ENCODE measurements at places on chromosomes 5 and 9.

DNA sequence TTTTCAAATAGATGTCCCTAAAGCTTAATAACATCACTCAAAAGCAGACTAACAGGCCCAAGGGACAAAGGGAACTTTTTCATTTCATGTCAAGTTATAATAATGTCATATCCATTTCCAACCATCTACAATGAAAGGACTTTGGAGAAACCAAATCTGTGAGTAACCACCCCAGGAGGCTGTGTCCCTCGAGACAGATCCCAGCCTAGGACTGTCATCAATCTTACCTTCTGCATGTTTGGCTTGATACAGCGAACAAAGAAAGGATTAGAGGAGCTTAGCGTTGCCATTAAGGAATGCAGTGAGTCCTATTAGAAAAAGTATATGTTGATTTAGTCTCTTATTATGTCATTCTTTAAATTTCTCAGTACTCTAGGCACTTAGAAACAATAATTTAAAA lies 137.8 kb upstream of the RETREG1 start:
- DNase-seq = no peak

DNA sequence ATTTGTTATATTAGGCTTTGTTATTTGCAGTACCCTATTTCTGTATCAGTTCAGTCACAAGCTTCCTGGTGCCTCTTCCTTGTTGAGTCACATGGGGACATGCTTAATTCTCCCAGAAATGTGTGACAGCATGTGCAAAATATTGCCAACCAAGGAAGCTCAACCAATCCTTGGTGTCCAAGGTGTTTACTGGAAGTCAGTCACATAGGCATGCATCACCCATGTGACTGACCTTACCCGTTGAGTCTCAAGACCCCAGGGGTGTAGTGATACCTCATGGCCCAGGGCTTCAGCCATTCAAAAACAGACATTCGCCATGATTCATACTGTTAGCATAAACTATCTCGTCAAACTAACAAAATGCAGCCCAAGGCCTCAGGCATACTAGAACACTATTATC lies 9.3 kb upstream of the ANKDD1B start:
- no peak for DNase-seq

DNA sequence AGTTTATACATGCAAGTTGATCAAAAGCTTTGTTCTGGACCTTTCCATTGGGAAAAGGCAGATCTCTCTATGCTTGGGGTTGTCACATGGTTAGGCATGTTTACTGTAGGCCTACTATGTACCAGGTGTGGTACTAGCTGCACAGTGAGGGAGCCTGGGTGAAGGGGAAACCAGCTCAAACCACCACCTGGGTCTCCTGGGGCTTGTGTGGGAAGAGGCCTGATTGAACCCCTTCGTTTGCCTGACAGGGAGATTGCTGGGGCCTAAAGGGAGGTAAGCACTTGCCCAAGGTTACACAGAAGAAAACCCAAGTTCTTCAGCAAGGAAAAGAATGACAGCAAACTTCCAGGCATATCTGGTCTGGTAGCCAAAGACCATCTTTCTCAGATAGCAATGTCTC lies 145.9 kb downstream of the MELK start:
- DNase-seq = no peak

- DNase-seq = no peak
Measured at GRCh38 chr9:128986671-128987070, 39.2 kb downstream of the NUP188 start.

DNA sequence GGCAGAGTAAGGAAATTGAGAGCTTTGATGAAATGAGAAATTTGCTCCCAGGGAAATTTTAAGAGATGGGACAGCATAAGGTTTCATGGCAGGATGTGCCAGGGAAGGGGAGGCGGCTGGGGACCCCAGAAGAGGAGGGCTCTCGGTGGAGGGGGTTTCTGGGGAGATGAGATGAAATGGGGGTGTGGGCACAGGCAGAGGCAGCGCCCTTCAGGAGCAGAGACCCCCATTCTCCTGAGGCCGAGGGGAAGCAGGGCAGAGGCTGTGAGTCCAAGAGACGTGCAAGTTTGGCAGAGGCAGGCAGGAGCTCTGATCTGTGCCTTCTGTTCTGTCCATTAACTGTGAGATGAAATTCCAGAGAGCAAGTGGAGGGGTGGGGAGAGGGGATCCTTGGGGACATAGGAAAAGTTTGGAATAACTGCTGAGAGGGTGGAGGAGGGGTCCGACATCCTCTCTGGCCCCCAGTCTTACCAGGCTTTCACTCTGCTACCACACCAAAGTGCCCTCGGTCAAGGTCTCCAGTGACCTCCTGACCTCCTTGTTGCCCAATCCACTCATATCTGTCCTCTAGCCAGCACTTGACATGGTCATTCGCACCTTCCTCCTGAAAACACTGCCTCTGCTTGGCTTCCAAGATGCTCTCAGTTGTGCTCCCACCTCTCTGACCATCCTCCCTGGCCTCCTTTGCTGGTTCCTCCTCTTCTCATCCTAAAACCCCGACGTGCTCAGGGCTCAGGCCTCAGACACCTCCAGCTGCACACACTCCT lies 108.1 kb upstream of the MVB12B start:
- DNase-seq = no peak

DNA sequence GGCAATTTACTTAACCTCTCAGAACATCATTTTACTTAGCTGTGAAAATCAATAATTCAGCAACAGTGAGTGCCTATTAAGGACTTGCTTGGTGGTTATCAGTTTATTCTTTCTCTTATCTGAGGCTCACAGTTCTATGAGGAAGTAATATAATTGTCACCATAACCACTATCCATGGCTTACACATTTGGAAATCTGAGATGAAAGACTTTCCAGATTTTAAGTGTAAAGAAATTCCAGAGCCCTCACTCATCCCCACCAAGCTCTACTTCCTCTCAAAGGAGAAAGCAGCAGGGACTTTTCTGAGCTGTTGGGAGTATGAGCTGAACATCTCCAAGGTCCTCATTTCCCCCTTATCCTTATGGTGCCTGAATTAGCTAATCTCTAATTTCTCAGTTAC lies 321.5 kb downstream of the FBXL7 start:
- DNase-seq = no peak

DNA sequence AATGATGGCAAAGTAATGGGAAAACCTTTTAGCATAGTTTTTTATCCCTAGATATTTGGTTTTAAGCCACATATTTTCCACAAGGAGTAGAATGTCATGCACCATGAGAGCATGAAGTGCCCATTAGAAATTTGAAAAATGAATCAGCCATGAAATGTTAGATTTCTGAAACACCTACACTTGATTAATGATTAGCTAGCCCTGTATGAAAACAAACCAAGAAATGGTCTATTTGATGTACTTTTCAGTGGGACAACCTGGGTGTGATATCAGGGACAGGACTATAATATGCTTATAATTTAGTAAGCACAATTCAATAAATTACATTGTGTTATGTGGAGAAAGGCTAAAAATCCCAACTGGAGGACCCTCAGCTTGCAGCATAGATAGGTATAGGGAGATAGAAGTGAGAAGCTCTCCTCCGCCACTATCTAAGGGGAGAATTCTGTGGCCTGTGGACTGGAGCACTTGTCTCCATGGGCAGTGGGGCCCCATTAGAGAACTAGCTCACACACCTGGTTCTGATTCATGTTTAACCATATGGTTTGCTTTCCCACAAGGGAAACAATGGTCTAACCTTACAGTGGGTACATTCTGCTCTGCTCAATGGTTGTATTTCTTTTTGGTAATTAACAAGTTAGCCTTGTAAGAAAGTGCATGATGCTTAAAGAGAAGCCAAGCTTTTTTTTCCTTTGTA lies 35.2 kb downstream of the NUP214 start:
- DNase-seq = no peak

- DNase-seq = no peak
Measured at GRCh38 chr5:74206579-74207550, 433.7 kb downstream of the ENC1 start.

DNA sequence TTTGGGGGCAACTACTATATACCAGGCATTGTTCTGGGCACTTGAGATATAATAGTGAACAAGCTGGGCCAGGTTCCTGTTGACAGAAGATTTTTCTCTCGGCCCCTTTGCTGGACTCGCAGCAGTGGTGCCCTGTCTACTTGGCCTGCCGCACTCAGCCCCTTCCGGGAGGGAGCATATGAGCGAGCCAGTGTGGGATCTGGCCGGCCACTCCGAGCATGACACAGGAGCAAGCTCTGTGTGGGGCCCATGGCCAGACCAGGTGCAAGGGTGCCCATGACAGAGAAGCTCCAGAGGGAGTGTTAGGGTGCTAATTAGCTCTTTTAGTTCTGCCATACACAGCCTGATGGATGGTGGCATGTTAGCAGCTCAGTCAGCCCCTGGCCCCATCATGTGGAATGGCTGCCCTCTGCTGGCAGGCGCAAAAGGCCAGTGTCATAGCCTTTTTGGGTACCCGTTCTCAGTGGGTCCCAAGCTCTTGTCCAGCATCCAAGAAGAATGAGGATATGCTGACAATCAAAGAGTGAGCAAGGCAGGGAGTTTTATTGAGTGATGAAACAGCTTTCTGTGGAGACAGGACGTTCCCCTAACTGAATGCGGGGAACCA lies 9.3 kb upstream of the KIF4B start:
- DNase-seq = no peak

DNA sequence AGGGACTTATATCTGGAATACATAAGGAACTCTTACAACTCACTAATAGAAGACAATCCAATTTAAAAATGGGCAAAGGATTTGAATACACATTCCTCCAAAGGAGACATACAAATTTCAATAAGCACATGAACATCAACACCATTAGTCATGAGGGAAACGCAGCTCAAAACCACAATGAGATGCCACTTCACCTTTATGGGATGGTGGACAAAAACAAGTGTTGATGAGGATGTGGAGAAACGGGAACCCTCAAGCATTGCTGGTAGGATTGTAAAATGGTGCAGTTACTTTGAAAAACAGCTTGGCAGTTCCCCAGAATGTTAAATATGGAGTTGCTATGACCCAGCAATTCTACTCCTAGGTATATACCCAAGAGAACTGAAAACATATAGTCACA lies 72.7 kb upstream of the IER5L start:
- no peak for DNase-seq

DNA sequence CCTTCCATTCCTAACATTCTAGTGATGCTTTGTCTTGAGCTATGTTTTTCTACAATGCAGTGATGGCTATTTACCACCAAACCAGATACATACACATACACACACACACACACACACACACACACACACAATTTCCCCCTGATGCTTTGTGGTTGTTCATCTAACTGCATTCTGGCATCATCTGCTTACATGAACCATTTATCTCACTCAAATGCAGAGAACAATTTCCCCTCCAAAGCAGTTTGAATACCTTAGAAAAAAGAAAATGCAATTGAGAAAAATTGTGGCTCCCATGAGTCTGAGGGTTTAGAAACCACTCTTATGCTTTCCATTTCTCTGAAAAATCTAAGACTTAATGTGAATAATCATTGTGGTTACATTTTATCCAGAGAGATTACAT lies 1024.8 kb downstream of the TLE4 start:
- no peak for DNase-seq

GRCh38 chr9:101628173-101628572 lies 33.4 kb upstream of the PPP3R2 start:
- DNase-seq = no peak

DNA sequence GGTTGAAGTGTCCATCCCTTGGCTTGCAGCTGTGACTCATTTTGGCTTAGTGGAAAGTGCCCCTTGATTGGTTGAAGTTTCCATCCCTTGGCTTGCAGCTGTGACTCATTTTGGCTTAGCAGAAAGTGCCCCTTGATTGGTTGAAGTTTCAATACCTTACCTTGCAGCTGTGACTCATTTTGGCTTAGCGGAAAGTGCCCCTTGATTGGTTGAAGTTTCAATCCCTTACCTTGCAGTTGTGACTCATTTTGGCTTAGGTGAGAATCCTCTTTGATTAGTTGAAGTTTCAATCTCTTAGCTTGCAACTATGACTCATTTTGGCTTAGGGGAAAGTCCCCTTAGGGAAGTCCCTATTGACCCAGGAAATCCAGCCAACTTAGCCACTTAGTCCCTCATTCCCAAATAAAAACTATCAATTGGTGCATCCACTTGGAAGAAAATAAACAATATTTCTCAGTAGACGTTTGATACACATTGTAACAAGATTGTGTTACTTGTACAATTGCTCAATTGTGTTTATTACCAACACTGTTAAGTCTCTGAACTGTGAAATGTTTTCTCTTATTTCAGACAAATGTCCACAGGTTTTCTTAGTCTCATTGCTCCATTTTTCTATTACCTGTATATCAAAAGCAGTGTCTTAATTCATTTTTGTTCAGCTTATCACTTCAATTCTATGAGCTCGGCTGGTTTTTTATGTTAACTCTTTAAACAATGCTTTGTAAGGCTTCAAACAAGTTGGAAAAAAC lies 2308.8 kb upstream of the ACO1 start:
- DNase-seq = no peak

DNA sequence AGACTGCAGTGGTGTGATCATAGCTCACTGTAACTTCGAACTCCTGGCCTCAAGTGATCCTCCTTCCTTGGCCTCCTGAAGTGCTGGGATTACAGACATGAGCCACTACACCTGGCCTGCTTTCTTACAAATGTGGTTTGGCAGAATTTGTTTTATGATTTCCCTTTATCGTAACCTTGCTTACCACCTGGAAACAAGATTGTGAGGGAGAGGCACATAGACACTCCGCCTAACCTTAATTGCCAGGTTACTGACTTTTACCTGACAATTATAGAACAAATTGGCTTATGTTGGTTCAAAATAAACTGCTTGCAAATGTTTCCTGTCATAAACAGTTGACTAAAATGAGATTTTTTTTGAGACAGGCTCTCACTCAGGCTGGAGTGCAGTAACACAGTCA lies 26.8 kb upstream of the HMGCR start:
- no peak for DNase-seq

DNA sequence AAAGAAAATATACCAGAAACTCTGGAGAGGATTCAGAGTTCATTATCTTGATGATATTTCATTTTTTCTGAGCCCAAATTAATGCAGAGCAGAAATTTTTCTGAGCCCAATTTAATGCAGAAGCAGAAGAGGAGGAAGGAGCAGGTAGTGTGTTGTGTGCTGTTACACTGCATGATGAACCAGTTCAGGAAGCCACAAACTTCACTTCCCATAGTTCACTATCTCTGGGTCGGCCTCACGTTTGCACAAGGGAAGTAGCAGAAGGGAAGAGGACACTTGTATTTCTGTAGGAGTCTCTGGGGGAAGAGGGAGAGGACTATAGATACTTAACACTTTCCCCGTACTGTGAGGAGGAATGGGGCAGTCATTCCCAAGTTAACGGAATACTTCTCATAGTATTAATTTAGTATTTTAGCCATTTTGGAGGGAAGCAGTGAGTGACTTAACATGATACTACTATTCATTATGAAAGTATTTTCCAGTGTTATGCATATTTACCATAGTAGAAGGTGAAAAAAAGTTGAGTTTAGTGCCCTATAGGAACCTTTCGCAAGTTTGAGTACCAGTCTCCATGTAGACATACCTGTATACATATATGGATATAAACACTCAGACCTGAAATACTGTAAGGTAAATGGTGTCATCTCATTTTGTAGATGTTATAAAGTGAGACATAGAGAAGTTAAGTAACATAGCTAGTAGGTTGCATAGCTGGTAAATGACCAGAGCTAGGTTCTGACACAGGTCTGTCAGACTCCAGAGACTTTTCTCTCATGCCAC lies 30.0 kb downstream of the XPA start:
- no peak for DNase-seq

- no peak for DNase-seq
Measured at GRCh38 chr9:19493876-19494275, 85.1 kb downstream of the ACER2 start.

GRCh38 chr5:87127956-87128687 lies 139.6 kb upstream of the RASA1 start:
- DNase-seq = no peak

- DNase-seq = no peak
Measured at GRCh38 chr9:132040808-132041207, 38.9 kb downstream of the MED27 start.
